Stimulated activated CD8-positive, alpha-beta memory T cell treated with anti-CD3 and anti-CD28 coated beads, Interleukin-7, amount 100 ng/mL, for 1 hour (primary cell): ENCODE measurements at places on chromosomes 5 and 9.

- DNase-seq: no peak
Measured at GRCh38 chr5:130216286-130216685, 312.0 kb downstream of the CHSY3 start.

- no peak for DNase-seq
Measured at GRCh38 chr5:38285226-38285625, 26.9 kb downstream of the EGFLAM start.

DNA sequence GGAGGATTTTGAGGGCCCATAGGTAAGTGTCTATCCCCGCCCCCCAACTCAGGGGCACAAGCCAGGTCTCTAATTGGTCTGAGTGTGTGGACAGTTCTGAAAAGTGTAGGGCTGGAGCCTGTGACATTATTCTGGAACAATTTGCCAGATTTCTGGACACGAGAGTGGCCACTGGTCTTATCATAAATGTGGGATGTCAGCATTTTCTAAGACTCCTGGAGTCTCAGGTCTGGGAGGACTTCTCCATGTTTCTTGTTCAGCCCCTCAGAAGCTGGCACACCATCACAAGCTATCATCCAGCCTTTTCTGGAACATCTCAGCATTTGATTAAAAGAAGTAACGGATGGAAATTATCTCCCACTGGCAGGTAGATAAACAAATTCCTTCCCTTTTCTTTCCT lies 141.4 kb downstream of the SEC61B start:
- DNase-seq: no peak

- DNase-seq: no peak
Measured at GRCh38 chr9:133154097-133154989, 9.4 kb downstream of the GBGT1 start.

DNA sequence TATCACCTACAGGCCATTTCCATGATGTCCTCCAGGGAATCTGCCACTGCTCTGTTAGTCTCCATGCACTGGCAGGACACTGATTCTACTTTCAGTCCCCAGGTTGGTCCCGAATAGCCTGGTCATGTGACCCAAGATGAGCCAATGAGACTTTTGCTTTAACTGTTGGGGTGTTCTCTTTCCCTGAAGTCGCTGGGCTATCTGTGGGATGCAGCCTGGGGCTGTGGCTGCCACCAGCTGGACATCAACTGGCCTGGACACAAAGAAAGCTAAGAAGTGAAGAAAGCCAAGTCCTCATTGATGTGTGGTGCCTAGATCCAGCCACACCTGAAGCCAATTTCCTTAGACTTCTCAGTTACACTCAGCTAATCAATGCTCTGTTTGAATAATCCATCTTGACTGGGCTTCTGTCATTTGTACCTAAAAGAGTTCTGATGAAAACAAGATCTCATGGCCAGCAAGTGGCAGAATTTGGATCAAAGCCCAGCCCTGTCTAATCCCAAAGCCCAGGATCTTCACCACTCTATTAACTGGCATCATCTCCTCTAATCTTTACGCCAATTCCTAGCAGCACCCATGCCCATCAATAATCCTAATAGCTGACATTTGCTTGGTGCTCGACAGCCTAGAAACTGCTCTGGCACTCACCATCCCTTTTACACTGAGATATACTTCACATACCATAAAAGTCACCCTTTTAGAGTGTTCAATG lies 37.0 kb downstream of the SH3PXD2B start:
- DNase-seq: no peak

DNA sequence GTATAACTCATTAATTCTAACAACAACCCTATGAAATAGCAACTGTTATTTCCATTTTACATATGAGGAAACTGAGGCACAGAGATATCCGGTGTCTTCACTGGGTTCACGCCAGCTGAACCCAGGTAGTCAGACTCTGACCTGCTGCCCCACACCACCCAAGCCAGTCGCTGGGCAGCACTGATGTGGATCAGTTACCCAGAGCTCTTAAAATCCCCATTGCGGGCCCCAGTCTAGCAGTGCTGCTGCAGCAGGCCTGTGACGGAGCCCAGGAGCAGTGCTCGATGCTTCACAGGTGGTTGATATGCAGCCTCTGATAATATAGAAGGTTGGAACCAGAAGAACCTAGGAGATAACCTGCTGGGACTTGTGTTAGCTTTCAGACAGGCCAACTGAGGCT lies 24.3 kb downstream of the PTPA start:
- no peak for DNase-seq

DNA sequence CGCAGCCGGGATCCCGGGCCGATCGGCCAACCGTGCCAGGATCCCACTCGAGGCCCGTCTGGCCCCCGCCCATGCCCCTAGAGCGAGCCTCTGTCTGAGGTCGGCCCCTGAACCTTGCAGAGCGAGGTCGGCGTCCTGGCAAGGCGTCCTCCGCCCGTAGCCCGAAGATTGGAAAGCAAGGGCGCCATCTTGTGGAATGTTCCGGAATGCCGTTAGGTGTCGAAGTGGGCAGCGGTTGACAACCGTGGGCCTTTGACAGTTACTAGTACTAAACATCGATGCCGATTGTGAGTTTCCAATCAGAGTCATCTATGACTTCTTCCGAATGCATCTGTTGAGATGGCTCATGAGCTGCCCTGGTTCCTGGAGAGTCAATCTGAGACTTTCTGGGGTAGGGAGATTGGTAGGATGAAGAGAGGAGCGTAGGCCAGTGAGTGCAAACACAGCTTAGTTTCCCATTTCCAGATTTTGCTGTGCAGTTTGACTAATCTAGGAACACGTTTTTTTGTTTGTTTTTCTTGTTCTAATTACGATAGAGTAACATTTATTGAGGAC lies 923 bp upstream of the PLK2 start:
- peak; percentile 86 for DNase-seq

GRCh38 chr5:150389531-150390266 lies 23.0 kb downstream of the CD74 start:
- no peak for DNase-seq

DNA sequence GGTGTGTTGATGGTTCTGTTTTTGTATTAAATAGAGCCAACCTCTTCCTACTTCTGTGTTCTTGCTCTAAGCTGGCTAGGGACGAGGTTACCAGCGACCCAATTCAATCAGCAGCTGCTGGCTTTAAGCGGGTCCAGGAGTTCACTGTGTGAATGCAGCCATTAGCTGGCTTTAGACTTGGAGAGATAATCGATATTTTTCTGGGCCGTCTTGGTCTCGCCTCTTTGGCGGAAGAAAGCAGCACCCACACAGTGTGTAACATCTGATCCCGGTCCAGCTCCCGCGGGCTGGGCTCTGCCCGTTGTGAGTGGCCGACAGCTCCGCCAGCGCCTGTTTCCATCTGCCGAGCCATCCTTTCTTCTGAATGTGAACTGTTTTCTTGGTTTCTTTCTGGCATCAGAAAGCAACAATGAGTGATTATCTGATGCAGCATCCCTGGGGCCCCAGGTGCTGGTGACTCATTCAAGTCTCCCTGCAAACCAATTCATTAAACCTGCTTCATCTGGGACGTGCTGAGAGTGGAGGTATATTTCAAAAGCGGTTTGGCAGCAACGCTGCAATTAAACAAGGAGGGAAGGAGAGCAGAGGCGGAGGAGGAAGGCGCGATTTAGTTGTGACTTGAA lies 90.8 kb upstream of the IRX4 start:
- no peak for DNase-seq

DNA sequence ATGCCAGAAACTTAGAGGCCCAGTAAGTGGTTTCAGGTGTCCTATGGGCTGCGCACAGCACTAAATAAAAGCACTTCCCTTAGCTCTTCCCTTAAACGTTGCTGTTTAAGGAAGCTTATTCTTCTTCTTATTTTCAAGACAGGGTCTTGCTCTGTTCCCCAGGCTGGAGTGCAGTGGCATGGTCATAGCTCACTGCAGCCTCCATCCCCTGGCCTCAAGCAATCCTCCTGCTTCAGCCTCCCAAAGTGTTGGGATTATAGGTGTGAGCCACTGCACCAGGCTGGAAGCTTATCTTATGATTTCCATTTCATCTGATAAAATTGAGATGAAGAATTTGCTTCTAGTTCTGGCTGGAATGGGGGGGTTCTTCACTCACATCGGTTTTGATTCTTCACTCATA lies 15.6 kb upstream of the TJP2 start:
- DNase-seq: no peak

GRCh38 chr9:36100532-36100931 lies 36.0 kb upstream of the GLIPR2 start:
- DNase-seq: no peak

- DNase-seq: no peak
Measured at GRCh38 chr5:152813526-152813925, 408.4 kb upstream of the NMUR2 start.

- no peak for DNase-seq
Measured at GRCh38 chr5:60852317-60852716, 8.2 kb upstream of the ELOVL7 start.

- no peak for DNase-seq
Measured at GRCh38 chr9:93503381-93503780, 50.0 kb upstream of the FAM120AOS start.

DNA sequence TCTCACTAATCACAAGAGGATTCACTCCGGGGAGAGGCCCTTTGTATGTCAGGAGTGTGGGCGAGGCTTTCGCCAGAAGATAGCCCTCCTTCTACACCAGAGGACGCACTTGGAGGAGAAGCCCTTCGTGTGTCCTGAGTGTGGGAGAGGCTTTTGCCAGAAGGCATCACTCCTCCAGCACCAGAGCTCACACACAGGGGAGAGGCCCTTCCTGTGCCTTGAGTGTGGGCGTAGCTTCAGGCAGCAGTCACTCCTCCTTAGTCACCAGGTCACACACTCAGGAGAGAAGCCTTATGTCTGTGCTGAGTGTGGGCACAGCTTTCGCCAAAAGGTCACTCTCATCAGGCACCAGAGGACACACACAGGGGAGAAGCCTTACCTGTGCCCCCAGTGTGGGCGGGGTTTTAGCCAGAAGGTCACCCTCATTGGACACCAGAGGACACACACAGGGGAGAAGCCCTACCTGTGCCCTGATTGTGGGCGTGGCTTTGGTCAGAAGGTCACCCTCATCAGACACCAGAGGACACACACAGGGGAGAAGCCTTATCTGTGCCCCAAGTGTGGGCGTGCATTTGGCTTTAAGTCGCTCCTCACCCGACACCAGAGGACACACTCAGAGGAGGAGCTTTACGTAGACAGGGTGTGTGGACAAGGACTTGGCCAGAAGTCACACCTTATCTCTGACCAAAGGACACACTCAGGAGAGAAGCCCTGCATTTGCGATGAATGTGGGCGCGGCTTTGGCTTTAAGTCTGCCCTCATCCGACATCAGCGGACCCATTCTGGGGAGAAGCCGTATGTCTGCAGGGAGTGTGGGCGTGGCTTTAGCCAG lies 27.8 kb downstream of the NUTM2F start:
- no peak for DNase-seq

- no peak for DNase-seq
Measured at GRCh38 chr5:88830567-88830966, 52.4 kb downstream of the MEF2C start.

- DNase-seq: no peak
Measured at GRCh38 chr5:137084016-137084415, 415.1 kb downstream of the SPOCK1 start.

GRCh38 chr9:128412120-128412790 lies 8.4 kb upstream of the CERCAM start:
- no peak for DNase-seq

GRCh38 chr9:24257726-24258125 lies 288.0 kb downstream of the IZUMO3 start:
- no peak for DNase-seq

DNA sequence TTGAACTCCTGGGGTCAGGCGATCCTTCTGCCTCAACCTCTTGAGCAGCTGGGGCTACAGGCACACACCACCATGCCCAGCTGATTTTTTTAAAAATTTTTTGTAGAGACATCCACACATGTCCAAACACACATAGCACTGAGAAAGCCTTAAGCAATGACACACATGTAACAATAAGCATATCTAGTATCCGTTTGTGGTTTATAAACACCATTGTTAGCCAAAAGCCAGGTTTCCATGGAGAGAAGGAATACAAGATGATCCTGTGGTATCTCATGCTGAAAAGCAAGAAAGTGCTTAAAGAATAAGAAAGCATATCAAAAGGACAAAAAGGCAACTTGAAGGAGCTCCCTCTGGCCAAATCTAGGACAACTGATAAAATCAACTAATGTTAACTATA lies 29.7 kb upstream of the SLC1A3 start:
- DNase-seq: no peak

GRCh38 chr5:113572716-113573115 lies 59.2 kb downstream of the YTHDC2 start:
- no peak for DNase-seq

GRCh38 chr9:107809871-107810460 lies 320.4 kb upstream of the KLF4 start:
- DNase-seq: no peak

GRCh38 chr5:52998552-52999313 lies 9.6 kb downstream of the ITGA2 start:
- no peak for DNase-seq

GRCh38 chr5:159576902-159577301 lies 246.6 kb upstream of the IL12B start:
- no peak for DNase-seq

GRCh38 chr9:108618906-108619550 lies 236.8 kb downstream of the ACTL7B start:
- no peak for DNase-seq

DNA sequence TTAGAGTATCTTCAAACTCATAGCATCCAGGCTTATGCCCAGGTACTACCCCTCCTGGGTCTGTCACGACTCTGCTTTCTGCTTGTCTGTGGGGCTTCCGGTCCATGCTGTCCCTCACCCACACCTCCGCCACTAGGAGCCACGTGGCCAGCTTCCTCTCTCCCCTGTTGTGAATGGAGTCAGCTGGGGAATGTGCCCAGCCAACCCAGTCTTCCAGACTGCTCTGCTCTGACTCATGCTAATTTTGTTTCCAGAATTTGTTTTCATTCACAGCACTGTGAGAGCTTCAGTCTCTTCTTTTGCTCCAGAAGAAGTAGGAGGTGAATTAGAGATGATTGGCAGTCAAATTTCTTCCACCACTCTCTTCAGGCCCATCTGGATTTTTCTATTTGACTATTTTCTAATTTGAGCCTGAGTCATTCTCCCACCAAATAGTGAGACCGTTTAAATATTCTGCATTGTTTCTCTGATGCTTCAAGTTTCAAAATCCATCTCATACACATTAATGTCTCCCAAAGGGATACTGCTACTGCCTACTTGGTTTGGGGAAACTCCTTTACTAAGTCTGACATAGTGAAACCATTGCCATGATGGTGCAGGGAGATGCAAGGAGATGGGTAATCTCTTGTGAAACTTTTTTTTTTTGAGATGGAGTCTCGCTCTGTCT lies 424.1 kb upstream of the KIF2A start:
- no peak for DNase-seq

DNA sequence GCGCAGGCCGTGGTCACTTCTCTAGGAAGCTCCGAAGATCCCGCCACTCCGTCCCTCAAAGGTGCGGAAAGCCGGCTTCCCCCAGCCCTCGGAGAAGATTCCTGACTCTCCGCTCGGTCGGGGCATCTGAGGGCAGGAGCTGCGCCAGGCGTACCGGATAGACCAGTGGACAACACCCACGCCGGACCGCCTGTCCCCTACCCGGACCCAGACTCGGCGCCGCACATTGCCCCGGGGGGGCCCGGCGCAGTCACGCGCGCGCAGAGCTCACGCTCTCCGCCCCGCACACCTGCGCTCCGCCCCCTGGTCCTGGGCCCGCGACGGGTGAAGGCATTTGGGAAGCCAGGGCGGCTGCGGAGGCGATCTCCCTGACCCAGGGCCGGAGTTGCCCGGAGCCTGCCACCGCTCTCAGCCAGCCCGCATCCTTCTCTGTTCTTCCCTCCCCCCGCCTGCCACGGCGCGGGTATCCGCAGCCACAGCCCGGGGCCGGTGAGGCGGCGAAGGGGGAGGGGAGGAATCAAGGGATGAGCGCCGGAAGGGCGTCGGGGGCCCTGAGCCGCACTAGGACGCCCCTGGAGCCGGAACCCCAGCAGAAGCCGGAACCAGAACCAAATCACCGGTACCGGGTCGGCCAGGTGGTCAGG lies 448 bp downstream of the RELL2 start:
- no peak for DNase-seq

- DNase-seq: no peak
Measured at GRCh38 chr5:179414459-179415261, 69.4 kb upstream of the ADAMTS2 start.
